GM04504 (cell line): ENCODE measurements at places on chromosomes 6 and 20.

DNA sequence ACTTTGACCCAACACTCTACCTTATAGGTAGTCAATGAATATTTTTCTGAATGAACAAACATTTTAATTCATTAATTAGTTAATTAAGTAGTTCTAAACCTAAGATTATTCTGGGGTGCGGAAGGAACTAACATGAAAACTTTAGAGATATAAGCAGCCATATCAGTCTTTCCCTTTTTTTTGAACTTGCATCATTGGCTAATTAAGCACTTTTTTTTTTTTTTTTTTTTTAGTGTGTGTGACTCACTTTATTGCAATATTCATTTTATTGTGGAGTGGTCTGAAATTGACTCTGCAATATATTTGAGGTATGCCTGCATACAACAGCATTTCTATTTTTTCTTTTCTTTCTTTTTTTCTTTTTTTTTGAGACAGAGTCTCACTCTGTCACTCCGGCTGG lies 21.8 kb upstream of the AMD1 start:
- no peak for DNase-seq

GRCh38 chr20:49887251-49888211 lies 27.8 kb downstream of the SPATA2 start:
- DNase-seq = no peak

GRCh38 chr6:149032599-149033405 lies 284.7 kb upstream of the TAB2 start:
- peak; percentile 77 for DNase-seq

GRCh38 chr6:159151266-159151855 lies 17.8 kb upstream of the FNDC1 start:
- no peak for DNase-seq

DNA sequence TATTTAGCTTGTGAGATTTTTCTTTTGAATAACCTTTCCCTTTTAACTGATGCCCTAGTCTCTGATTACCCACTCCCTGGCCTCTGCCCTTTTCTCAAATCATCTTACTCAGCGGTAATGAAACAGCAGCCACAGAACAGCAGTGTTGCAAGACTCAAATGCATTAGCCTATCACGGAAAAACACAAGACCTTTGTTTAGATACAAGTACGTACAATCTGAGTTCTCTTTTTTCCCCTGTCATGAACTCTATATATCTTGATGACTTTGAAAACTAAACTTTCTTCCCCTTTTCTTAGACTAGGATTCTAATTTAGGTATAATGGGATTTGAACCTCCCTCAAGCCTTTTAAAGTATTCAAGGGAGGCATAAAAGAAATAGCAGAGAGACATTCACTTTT lies 1034.9 kb downstream of the EYS start:
- DNase-seq = no peak

DNA sequence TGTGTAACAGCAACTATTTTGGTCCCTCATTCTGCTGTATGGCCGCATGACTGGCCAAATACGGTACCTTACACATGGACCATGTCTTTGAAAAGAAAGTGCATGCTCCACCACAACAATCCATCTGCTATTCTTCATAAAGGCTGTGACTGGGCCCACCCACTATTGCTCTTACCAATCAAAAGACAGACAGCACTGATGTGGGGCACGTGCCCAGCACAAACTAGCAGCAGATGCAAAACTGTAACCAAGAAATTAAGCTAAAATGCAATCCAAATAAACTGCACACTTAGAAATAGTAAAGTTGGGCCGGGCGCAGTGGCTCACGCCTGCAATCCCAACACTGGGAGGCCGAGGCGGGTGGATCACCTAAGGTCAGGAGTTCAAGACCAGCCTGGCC lies 20.5 kb downstream of the MDN1 start:
- DNase-seq = no peak

GRCh38 chr20:17767624-17768023 lies 67.9 kb downstream of the BANF2 start:
- no peak for DNase-seq

GRCh38 chr6:110020888-110021287 lies 42.8 kb downstream of the GPR6 start:
- no peak for DNase-seq

DNA sequence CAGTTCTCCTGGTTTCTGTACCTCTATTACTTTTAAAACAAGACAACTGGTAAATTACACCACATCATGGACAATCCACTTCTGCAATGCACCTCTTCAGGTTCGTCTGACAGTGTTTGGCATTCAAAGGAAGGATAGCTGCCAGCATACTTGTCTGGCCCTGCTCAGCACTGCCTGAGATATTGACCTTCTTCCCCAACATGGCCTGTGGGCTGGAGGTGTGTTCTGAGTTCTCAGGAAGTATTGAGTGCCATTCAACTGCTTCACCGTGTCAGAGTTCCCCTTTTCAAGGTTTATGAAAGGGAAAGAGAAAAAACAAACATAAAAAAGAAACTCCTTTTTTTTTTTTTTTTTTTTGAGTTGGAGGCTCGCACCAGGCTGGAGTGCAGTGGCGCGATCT lies 267.9 kb upstream of the SASH1 start:
- DNase-seq = no peak

GRCh38 chr20:60395991-60396390 lies 437.8 kb downstream of the CDH26 start:
- DNase-seq = no peak

DNA sequence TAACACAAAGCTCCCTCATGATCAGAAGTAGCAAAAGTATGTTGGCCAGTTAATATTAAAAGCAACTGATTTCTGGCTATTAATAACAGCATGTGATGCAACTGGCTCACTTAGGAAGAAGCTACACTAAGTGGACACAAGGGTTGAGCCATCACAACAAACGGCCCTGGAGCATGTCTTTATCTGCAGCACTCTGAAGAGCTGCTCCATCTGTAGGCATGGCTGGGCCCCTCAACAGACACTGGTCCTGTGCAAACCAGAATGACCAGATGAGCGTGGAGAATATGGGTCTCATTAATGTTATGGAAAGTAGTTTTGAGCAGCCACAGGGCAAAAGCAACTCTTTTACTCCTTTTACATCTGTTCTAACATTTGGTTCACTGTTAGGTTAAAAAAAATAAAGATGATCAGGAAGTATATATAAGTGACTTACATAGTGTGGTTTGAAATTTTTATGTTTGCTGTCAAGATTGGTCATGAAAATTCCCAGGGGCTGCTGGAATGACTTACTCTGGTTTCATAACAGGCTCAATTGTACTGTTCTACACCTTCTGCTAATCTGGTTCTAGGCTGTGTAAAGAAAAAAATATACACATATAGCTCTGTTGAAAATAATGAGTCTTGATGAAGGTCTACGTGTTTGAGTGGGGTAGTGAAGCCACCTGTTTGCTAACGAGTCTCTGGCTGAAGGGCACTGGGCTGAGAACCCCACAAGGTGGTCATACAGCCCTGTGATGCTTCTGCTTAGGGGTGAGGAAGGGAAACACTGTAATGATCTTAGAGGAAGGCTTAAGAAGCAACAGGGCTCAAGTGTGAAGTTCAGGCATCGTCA lies 58.1 kb downstream of the INSM1 start:
- no peak for DNase-seq

GRCh38 chr20:54556406-54556805 lies 81.0 kb downstream of the DOK5 start:
- no peak for DNase-seq

- DNase-seq = no peak
These were observed 46.3 kb upstream of the SRPK1 start for GRCh38 chr6:35967076-35967774.

DNA sequence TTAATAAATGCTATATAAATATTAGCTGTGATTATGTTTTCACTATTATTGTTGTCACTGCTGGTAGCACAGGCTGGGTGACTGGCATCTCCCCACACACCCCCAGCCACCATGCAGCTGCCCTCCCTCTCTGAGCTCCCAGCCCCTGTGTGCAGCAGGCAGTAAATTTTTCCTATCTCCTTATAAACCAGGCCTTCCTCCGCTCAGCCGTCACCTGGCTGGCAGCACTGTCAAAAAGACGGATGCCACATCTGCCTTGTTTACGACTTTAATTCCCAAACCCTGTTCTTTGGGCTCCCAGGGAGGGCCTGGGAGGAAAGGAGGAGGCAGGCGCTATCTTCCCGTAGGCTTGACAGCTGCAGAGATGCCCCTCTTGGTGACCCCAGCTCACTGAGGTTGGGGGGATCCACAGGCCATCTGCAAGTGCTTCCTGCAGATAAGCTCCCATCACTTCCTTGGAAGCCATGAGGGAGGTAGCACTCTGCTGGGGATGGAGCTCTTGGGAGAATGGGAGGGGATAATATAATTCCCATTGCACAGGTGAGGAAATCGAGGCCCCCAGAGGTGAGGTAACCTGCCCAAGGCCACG lies 94.5 kb downstream of the GRM4 start:
- no peak for DNase-seq

DNA sequence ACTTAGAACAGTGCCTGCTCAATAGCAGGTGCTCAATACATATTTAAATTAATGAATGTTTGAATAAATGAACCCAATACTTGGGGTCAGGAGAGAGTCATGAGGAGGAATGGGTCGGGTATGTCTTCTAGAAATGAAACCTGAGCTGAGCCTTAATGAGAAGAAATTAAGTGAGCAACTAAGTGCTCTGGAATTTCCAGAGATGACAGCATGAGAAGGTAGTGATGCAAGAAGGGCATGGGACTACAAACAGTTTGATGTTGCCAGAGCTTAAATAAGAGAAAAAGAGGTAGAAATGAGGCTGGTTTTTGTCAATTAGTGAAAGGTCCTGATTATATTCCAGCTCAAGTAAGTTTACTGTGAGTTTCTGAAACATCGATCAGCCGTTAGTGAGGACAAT lies 82.9 kb downstream of the PDE10A start:
- no peak for DNase-seq

DNA sequence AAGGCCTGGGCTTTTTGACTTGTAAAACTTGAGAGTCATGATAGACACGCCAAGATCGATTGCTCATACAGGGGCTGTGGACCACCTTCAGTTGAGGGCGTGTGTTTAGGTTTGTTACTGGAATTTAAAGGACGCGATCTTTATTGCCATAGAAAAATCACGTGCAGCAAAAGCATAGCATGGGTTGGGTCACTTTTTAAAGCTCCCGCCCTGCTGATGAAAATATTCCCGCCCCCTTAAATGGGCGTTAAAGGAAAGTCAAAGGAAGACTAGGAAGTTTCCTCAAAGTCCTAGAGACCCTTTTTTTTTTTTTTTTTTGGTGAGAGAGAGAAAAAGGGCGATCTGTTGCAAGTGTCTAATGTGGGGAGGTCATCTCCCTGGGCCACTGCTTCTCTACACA lies 23.1 kb downstream of the TFAP2A start:
- no peak for DNase-seq

- no peak for DNase-seq
These were observed 757 bp upstream of the SAMD3 start for GRCh38 chr6:130223508-130223907.

- peak; percentile 84 for DNase-seq
These were observed 605.5 kb downstream of the HDGFL1 start for GRCh38 chr6:23174781-23175361.

- DNase-seq = no peak
These were observed 207.2 kb upstream of the SSTR4 start for GRCh38 chr20:22827916-22828315.

GRCh38 chr20:52275181-52275691 lies 83.7 kb upstream of the ZFP64 start:
- no peak for DNase-seq

- no peak for DNase-seq
These were observed 183.7 kb upstream of the JAG1 start for GRCh38 chr20:10857352-10858070.

DNA sequence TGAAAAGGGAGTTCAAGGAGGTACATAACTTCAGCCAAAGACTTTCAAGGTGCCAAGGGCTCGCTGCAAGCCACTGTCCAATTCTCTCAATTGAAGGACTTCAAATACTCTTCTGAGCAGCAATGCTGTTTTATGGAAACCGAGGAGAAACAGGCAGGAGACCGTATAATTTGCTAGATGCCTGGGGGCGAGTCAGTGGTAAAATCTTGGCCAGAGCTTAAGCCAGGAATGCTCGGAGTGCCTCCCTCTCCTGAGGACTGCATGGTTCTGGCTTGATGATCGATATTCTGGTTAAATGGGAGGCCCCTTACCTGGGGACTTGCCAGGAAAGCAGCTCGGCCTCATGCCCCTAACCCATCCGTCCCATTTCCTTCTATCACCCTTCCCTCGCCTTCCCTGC lies 35.8 kb upstream of the NOP56 start:
- no peak for DNase-seq

DNA sequence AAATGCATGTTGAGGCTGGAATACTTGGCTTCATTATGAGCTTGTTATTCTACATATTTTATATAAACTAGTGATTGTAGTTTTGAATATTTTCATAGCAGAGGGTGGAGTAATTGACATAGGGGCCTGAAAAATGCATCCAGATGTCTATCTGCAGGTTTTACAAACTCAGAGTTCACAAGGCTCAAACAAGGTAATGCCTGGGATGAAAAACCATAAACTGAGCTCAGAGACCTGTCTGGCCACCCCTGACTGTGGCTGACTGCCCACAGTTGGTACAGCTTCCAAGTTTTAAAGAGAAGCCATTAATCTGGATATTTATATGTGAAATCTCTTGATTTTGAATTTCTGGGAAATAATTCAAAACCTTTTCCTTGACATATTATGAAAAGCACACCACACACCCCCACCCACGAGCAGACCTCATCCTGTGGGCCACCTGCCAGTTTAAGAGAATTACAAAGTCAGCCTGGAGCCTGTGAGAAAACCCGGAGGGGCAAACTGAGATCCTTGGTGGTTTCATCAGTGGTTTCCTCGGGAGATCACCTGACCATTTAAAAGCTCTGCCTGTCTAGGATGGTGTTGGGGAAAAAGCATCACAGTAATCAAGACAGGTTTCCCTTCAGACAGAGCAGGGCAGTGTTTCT lies 230.1 kb downstream of the SAMD5 start:
- DNase-seq = no peak

- peak; percentile 20 for DNase-seq
These were observed 176.6 kb upstream of the POU3F2 start for GRCh38 chr6:98657764-98658163.

- no peak for DNase-seq
These were observed 13.4 kb downstream of the PRSS16 start for GRCh38 chr6:27260836-27261375.

DNA sequence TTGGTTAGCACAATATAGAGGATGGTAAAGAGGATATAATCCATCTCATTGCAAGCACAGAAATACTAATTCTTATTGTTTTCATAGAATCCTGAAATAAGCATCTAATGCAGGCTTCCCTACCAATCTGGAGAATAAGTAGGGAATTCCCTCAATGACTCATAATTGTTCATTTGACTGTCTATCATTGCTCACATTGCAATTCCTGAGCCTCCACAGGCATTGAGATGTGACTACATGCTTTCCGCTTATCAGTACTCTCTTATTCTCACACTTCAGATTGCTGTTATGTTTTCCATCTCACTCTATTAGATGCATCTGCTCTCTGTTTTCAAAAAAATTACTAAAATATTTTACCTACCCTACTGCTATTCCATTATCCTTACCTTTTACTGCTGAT lies 216.2 kb upstream of the PRSS16 start:
- DNase-seq = no peak

DNA sequence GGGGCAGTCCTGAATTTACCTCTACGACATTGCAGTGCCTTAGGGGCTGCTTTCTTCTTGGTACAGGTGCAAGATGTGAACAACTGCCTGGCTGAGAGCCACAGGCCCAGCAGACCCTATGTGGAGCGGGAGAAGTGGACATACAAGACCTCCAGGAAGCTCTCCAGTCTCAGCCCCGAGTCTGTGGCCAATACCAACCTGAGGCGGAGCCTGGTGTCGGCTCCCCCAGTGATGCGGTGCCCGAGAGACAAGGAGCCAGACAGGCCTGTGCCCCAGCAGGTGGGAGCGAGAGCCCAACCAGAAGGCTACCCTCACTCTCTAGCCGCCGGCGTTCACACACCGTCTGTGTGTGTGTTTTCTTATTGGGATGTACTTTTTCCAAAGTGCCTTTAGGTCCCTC lies 59.6 kb downstream of the EFCAB8 start:
- no peak for DNase-seq

GRCh38 chr6:118743746-118744145 lies 92.4 kb upstream of the CEP85L start:
- no peak for DNase-seq
